ENCODE measurements at places on chromosomes 1 and 21.

DNA sequence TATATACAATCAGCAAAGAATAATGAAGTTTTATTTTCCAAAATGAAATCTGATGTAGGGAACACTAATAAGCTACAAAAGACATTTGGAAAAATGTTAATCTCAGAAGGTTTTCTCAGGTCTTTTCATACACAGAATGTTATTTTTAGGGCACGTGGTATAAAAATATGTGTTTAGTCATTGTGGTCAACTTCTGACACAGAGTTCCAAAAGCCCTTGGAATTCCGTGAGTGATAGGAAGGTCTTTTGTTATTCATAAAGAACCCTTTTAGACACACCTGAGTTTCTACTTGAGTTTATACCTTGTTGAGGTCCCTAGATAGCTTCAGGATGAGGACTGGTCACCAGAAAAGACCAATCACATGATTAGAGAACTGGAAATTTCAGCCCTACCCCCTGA is 277.6 kb upstream of the NCAM2 start:
- no peak for DNase-seq

GRCh38 chr1:84259989-84260388 is 41.5 kb upstream of the SAMD13 start:
- no peak for DNase-seq

- no peak for DNase-seq
Observed at GRCh38 chr1:5623399-5623798, 368.8 kb downstream of the NPHP4 start.

GRCh38 chr1:236615399-236616148 is 11.3 kb upstream of the HEATR1 start:
- no peak for DNase-seq

GRCh38 chr21:28974531-28975227 is 18.0 kb downstream of the LTN1 start:
- DNase-seq: no peak

Measured in stimulated activated CD8-positive, alpha-beta memory T cell treated with anti-CD3 and anti-CD28 coated beads, Interleukin-12 subunit alpha, Interleukin-12 subunit beta, amount 100 ng/mL, for 1 hour (primary cell).